NCI-H345 (cell line): ENCODE measurements at places on chromosomes 6 and 20.

GRCh38 chr6:111992851-111993250 is 61.1 kb upstream of the CCN6 start:
- no peak for DNase-seq

DNA sequence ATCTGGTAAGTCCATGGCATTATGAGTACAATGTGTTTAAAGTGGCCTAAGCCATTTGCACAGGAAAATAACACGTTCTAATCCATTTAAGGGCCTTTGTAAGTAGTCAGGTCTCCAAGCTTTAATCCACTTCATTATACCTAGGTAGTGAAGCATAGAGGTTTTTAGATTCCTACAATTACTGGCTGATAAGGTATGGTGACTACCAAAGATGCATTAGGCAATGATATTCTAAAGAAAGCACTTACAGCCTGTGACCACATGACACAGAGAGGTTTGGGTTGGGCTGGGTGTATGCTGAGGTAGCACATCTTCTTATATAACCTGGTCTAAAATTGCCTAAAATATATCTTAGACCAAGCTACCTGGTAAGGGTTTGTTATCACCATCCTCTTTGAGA is 504.4 kb downstream of the TFAP2B start:
- DNase-seq = no peak

- no peak for DNase-seq
Measured at GRCh38 chr20:44633187-44633810, 18.2 kb downstream of the ADA start.

GRCh38 chr6:83308833-83309232 is 115.7 kb downstream of the RWDD2A start:
- DNase-seq = no peak

DNA sequence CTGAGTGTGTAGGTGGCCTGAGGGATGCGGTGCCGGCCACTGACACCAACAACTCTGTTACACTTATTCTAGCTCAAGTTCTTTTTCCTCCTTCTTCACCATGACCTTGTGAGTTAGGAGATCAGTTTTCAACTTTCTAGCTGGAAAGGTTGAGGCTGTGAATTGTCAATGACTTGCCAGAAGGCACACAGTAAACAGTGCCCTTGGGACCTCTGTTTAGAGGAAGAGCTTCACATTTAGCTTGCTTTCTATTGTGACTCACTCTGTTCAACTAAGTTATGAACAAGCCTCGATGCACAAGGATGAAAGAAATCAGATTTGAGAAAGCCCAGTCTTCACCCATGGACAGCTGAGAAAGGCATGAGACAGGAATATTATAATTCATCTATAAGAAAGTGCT is 455.6 kb downstream of the MAFB start:
- no peak for DNase-seq

GRCh38 chr6:4460586-4461475 is 315.4 kb upstream of the CDYL start:
- DNase-seq = no peak
